ENCODE measurements at places on chromosomes 7 and 10.
A peak's percentile ranks its signal among the peaks of the same experiment; 100 is the strongest.

- no peak for DNase-seq
Measured at GRCh38 chr7:142487124-142487523, 229.3 kb upstream of the PRSS58 start.

GRCh38 chr7:97506728-97507127, 225.2 kb upstream of the TAC1 start:
- no peak for DNase-seq

DNA sequence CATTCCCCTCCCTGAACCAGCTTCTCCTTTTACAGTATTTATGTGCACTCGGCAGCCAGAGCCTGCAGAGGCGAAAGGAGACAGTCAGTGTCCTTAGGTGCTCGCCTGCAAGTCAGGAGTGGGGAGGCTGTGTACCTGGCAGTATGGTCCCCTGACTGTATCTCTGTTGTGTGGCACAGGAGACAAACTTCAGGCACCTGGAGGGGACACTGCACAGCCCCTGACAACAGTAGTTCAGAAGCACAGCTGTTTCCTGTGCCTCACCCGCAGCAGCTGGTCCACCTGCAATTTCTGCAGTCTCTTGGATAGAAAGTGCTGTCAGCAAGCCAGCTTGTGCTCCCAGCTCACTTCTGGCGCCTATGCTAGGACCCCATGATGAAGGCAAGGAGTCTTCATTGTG, 73.4 kb upstream of the LAMB4 start:
- DNase-seq: no peak

- peak; percentile 84 for DNase-seq
Measured at GRCh38 chr7:128236924-128237586, 4.0 kb upstream of the LEP start.

DNA sequence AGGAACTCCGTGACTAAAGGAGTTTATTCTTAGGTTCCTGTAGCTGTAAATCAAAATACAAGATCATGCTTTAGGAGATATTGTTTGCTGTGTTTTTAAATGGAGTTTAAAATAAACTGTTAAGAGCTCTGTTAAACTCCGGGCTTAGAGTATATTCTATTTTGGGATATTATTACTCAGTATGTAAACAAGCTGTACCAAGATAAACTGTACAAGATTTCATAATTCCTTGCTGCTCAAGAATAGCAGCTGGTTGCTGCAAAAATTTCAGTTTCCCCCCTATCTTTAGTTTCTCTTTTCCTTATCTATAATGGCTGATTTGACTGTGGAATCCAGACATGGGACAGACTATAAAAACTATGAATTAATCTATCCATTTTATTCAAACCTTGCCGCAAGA, 215.7 kb downstream of the HTR7 start:
- peak; percentile 67 for DNase-seq

DNA sequence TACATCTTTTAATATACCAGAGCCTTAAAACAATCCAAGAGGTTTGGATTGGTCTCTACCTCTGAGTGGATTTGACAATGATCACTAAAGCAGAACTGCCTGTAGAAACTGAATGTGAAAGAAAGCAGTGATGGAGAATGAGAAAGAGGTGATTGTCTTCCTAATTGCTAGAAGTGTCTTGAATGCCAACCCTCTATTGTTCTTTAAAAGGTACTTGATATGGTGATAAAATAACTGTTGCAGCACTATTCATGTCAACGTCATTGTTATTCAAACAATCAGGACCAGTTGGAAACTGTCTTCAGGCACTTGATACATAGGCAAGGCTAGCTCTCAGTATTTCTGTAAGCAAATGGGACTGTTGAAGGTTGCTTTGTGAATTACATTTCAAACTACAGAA, 47.9 kb upstream of the ITPRID1 start:
- DNase-seq: no peak

GRCh38 chr7:130254555-130254954, 12.1 kb upstream of the CPA2 start:
- no peak for DNase-seq

DNA sequence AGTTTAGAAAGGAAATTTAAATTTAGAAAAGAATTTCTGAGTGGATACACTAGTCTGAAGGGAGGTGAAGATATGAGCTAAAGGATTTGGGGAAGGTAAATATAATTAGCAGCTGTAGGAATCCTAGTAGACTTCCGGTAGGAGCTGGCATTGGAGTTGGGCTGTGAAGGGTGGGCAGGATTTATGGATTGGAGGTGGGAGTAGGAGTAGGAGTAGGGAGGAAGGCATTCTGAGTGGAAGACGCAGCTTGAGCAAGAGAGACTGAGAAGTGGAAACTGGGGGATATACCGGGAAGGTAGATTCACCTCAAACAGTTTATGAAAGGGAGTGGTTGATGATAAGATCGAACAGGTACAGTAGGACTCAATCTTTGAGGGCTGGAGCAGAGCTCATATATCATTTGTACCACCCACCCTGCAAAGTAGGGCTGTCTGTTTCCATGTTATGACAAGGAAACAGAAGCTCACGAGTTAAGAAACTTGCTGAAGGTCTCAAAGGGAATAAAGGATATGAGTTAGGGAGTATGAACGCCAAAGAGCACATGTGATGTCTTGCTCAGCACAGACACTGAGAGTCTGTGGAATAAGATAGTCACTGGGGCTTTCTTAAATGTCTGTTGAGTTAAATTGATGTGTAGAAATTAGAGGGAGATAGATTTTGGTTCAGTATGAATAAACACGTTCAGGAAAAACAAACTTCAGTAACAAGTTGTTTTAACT, 81.6 kb downstream of the RPS24 start:
- DNase-seq: no peak

Measured in brain microvascular endothelial cell (primary cell).